Breast epithelium (tissue), 4 donors: ENCODE measurements at places on chromosomes 11 and 22. TPM values are rescaled to one million over a fixed set of nuclear protein-coding genes. Genes with fewer than 3 reads are reported as not detected.

DNA sequence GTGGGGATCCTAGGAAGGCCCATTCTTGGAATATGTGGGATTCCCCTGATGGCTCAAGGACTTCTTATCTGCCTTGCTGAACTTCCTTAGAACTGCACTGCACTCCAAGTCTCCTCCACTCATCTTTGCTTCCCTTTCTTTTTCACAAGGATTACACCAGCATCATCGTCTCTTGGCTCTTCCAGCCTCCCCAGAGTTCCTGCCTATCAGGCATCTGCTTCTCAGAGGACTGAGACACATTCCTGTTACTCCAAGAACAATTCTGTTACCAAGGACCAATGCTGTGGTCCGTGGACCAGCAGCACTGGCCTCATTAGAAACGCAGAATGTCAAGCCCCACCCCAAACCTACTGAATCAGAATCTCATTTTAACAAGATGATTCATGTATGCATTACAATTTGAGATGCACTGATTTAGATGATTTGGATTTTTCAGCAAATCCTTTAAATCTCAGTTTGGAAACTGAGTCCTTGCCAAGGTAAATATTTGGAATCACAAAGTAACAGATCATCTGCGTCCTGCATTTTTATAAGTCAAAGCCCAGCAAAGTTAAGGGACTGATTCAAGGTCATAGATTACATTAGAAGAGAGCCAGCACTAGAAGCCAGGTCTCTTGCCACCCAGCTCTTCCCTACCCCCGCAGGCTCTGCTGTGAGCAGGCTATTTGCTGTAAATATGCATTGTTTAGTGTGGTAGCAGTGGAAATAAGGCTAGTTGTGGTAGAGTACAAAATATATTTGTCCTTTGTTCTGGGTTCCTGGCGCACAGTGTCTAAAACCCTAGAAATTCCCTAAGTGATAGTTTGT is 110.9 kb downstream of the SWAP70 start:
- no peak for DNase-seq

- DNase-seq: no peak
These were observed 3.5 kb upstream of the FOXRED2 start for GRCh38 chr22:36510384-36510783.

GRCh38 chr11:44371706-44372105 is 61.8 kb upstream of the ALX4 start:
- no peak for DNase-seq

- no peak for DNase-seq
These were observed 944 bp downstream of the C11orf86 start for GRCh38 chr11:66976028-66976467.

GRCh38 chr22:25085930-25086901 is 113.4 kb upstream of the CRYBB3 start:
- DNase-seq: no peak

GRCh38 chr11:76756341-76756741 is 26.8 kb upstream of the TSKU start:
- DNase-seq: no peak

DNA sequence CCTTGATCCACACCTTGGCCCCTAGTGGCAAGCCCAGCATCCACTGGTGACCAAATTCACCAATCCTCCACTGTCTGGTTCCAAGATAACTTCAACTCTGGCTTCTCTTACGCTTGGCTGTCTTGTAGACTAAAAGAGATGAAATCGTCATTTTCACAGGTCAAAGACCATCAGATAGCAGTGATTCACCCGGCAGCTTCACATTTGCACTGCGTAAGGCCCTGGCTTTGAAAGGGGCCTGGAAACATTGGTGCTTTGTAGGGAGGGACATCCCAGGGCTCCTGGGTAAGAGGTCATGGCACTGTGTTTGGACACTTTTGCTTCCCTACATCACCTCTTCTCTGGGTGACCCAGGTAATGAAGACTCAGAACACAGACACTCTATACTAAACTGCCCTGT is 30.1 kb upstream of the FADD start:
- no peak for DNase-seq

DNA sequence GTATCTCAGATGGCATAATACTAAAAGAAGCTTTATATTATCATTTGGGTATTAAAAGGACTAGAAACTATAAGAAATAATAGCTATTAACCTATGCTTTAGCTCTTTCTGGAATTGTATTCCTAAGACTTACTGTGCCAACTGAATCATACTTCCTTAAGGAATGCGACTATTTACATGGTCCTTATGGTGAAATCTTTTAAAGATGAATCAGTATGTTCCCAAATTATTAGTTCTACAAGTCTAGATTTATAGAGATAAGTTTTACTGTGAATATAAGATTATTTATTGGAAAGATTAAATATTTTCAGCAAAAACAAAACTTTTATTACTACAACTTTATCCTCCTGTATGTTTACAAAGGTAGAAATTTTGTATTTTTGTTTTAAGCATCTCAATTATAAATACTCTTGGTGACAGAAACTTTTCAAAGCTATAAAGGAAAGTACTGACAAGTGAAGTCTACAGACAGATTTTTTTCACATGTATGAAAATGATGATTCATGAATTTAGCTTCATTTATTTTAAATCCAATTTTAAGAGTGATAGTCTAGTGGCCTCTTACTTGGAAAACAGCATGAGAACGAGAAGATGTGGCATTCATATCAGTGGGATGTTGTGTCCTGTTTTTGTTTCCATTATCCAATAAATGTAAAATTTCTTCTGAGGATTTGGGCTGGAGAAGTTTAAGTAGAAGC is 17.8 kb downstream of the KIF18A start:
- no peak for DNase-seq

DNA sequence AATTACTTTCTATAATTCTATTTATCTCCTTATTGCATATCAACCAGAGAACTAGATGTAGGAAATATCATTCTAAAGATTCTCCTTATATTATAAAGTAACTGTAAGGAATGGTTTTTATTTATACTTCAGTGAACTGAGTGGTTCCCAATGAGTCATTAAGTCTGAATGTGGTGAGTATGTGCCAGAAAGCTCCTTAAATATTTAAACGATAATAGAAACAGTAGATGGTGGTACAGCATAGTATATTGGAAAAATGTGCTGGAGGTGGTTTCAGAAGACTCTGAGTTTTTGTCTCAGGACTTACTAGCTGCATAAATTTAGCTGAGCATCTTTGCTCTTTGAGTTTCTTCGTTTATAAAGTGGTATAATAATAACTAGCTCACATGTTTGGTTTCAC is 653.5 kb downstream of the FAM181B start:
- no peak for DNase-seq

GRCh38 chr11:106156290-106156937 is 79.0 kb downstream of the AASDHPPT start:
- no peak for DNase-seq

DNA sequence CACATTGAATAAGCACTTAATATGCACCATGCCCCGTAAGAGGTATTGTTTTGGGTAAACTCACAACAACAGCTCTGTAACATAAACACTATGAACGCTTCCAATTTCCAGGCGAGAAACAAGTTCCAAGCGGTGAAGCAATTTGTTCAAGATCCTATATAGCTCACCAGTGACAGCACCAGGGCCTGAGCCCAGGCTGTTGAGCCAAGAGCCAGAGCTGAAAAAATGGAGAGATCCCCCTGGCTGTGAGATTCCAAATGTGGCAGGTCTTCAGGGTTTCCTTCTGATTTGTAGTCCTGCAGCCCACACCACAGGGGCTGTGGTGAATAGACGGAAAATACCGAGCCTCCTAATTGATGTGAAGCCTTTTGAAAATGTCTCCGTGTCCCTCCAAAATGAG is 268.0 kb upstream of the KIRREL3 start:
- no peak for DNase-seq

GRCh38 chr11:70586261-70587074 is 188.1 kb downstream of the CTTN start:
- no peak for DNase-seq

DNA sequence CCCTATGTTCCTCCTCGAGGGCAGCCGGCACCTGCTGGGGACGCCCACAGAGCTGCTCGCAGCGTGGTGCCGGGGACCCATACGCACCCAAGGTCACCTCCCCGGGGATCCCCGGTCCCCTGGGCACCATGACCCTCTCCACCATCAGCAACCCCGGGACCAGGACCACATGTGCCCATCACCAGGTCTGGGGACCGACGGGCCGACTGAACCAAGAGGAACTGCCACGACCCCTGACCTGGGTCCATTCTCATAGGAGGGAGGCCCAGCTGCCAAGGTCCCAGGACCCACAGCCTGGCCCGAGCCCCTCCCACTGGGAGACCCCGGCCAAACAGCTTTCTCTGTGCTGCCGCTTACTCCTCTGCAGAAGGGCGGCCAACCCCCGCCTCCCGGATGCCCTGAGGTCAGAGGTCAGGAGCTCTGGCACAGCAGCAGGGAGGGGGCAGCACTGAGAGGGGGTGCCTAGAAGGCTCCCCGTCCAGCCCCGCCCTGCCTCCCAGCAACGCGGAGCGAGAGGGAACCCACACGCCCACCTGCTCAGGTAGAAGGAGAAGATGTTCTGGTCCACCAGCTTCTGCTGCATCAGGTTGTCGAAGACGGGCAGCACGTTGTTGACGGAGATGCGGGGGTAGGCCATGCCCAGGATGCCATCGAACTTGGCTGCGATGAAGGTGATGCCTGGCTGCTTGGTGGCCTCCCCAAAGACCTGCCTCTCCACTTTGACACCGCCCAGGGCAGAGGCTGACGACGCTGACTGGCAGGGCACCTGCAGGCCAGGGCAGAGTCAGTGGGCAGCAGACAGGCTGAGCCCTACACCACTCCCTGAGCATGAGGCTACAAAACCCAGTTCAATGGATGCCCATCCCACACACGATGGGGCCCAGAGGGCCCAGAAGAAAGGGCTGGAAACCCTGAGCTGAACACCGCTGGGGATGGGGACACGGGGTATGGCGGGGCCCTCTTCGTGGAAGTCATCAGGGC is 6.6 kb downstream of the CTSD start:
- DNase-seq: no peak

DNA sequence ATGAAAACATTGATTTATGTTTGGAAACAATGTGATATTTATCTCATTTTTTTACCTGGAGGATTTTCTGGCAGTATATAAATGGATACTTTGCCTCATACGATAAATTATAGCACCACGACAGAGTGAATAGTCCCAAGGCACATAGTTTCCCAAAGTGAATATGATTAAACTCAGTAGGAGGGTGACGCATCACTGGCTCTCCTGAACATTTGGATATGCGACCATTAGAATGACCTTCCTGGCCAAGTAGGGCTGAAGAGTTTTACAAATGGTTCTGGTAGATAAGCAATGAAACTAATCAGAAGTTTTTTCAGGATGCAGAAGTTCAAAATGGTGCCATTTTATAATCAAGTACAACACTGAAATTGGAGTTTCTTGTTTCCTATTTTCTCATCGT is 397.7 kb downstream of the AASDHPPT start:
- DNase-seq: no peak

GRCh38 chr11:24344222-24344621 is 152.6 kb upstream of the LUZP2 start:
- DNase-seq: no peak

GRCh38 chr11:100734743-100735527 is 47.8 kb downstream of the ARHGAP42 start:
- no peak for DNase-seq

DNA sequence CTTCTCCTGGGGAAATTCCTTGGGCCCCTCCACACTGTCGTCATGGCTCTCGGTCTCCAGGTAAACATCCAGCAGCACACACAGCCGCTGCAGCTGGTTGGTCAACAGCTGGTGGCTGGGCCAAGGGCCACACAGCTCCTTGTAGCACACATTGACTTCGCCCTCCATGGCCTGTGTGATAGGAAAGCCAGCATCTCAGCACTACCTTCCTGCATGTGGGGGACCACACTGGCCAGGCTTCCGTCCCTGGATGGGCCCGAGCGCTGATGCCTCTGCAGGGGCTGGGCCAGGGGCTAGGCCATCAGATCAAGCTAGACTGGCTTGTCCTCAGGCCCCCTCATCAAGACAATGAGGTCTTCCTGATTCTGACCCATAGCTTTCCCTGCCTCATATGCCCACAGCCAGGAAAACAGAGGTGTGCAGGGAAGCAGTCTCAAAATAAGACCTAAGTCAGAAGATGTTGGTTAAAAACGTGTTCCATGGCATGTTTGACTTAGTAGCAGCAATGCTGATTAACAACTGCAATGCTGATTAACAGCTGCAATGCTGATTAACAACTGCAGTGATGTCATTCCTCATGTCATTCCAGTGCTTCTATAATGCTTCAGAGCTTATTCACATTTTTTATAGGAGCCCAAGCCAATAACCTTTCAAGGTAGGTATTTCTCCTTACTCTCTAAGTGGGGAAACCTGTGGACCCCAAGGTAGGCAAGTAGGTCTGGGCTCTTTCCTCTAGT is 31.3 kb downstream of the NEFH start:
- no peak for DNase-seq

- DNase-seq: no peak
These were observed 2.4 kb downstream of the LGR4 start for GRCh38 chr11:27470166-27470565.

DNA sequence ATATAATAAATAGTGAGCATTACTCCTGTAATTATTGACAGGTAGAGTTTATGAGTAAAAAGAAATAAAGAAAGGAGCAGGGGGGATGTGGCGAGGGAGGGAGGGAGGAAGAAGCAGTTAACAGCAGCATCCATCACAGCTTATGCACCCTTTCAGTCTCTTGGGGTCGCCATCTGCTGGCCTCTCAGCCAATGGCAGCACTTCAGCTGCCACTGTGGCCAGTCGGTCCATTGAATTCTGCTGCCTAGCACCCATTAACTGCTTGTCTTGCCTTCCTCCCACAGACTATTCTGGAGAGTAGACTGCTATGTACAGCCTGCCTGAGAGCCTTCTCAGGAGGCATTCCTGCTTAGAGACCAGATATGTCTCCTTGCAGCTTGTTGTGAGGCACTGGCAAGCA is 388.3 kb downstream of the TENM4 start:
- DNase-seq: no peak

DNA sequence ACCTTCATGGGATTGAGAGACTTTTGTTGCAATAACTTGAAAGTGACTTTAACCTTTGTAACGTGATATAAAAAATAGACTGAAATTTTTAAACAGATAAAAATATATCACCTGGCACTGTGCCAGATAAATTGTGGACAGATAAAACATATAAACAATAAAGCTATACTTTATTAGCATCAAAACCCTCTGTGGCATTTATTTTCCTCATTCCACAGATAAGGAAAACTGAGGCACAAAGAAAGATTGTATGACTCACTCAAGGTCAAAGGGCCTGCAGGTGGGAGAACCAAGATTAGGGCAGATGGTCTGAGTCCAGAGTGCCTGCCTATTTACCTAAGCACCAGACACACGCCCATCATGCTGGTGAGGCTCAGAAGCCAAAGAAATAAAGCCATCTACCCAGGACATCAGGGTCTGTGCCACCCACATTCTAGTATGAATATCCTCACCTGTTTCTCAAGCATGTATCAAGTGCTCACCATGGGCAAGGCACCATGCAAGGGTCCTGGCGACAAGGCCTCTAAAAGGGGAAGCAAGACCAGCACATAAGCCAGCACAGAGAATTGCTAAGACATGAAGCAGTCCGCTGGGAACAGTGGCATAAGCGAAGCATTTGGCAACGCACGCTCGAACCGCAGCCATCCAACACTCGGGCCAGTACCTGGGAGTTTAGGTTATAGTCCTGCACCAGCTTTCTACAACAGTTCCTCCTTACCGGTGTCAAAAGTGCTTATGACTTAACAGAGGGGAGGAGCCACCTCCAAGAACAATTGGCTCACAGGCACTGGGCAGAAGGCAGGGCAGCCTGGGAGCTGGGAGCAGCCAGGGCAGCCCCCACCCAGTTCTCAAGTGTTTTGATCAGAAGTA is 17.6 kb downstream of the MYH9 start:
- DNase-seq: no peak

- no peak for DNase-seq
These were observed 19.2 kb downstream of the KCTD17 start for GRCh38 chr22:37070744-37071143.

MMP7 gene
- total RNA-seq: 2.1 TPM

SCGB1D2 gene
- not detected for total RNA-seq

ALX4 gene
- total RNA-seq: 5.2 TPM

MS4A12 gene
- not detected for total RNA-seq
